ENCODE measurements at places on chromosomes 6 and 20.

- DNase-seq: no peak
These were observed 76.6 kb upstream of the STXBP5 start for GRCh38 chr6:147127587-147127986.

DNA sequence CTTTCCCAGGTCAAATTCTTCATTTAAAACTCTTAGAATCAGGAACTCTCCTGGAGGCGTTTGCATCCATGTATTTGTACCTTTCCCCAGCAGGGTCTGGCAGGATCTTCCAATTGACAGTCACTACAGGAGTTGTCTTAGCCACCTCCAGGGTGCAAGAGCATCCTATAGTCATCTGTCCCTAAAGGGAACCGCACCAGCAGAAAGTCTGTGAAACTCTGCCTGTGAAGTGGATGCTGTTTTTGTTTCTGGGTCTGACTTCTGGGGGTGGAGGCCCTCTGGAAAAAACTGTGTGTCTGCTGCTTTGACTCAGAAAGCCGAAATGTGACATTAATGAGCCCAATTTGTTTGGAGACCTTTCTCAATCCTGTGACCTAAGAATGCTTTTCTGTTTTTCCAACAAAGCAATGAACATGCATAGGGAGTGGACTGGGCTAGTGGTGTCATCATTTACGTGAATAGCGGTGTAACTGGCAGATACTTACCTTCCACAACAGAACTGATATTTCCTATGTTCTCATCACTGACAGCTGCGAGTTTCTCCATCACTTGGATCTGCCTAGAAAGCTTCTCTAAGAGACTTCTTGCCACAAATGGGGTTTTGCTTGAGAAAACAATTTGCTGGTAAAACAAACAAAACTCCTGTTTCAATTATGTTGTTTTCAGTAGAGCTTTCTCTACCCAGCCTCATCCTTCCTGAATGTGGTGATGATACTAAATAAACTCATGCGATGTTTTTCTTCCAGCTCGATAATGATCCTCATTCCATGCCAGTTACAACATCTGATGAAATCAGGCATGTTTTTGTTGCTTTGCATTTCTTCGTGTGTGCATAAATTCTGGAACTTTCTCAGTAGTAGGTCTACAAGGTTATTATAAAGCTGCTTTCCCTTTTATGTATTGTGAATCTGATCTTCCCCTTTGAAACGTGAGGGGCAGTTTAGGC is 33.3 kb upstream of the ARMH2 start:
- no peak for DNase-seq

- no peak for DNase-seq
These were observed 632 bp downstream of the LIN28B start for GRCh38 chr6:104957301-104958177.

- no peak for DNase-seq
These were observed 50.0 kb downstream of the CNKSR3 start for GRCh38 chr6:154460306-154461071.

DNA sequence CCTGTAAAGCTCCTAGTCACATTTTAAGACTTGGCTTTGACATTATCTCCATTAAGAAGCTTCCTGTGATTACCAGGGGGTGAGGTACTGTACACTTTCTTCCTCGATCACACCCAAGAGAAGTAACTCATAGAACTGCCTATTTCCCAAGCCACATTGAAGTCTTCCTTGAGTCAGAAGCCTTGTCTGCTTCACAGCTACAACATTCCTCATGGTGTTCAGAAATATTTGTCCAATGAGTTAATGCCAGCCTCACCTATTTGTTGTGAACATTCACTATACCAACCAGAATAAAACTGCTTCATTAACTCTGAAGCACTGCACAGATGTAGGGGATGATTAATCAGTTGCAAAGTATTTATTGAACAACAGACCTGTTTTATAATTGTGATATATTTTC is 622.3 kb downstream of the PTPRT start:
- no peak for DNase-seq

GRCh38 chr20:44706301-44707017 is 8.7 kb upstream of the CCN5 start:
- DNase-seq: no peak

DNA sequence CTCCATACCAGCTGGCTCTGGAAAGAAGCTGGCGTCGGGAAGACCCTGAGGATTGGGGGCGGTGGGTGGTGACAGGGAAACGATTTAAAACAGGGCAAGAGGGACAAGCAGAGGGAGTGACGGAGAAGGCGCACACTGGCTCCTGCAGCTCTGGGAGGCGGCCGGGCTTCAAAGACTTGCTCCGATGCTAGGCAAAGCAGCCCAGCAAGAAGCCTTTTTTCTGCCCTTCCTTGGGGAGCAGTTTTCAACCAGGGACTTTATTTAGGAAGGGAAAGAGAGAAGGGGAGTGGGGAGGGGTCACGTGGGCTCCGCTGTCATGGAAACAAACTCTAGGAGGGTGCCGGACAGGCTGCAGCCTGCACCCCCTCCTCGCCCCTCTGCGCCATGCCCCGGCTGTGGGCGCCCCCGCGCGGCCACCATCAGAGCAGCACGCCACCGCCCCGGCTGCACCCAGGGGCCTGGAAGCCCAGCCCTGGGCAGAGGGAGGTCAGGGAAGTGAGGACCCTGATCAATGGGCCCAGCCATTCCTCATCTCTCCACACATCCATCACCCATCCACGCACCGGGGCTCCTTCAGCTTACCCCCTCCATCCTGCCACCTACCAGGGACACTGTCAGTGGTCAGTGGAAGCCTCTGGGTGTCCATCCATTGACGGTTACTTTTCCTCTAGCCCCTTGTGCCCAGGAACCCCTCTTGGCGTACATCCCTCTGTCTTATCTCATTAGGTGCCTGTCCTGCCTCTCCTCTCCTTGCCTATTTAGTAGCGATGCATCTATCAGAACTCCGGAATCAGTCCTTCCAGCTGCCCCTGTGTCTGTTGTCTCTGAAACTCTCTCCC is 66.6 kb upstream of the CCDC167 start:
- no peak for DNase-seq

- no peak for DNase-seq
These were observed 15.4 kb upstream of the DYNLRB1 start for GRCh38 chr20:34500823-34501222.

GRCh38 chr6:137219664-137220252 is 573 bp upstream of the IFNGR1 start:
- DNase-seq: no peak

- DNase-seq: no peak
These were observed 69.5 kb downstream of the MRAP2 start for GRCh38 chr6:84103029-84103428.

DNA sequence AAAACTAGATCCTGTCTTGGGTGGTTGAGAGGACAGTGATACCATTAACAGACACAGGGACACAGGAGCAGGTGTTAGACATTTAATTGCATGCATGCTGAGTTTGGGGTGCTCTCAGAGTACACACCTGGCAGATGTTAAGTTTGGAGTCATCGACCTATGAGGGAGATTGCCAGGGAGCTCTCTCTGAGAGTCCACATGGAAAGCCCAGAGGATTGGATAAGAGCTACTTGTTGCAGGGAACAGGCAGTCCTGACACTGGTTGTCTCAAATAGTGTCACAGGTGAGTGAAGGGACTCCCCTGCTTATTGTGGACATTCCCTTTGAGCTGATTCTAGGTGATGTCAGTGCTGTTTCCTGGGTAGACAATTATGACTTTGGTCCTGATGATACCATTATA is 3.1 kb downstream of the ATRN start:
- DNase-seq: no peak

DNA sequence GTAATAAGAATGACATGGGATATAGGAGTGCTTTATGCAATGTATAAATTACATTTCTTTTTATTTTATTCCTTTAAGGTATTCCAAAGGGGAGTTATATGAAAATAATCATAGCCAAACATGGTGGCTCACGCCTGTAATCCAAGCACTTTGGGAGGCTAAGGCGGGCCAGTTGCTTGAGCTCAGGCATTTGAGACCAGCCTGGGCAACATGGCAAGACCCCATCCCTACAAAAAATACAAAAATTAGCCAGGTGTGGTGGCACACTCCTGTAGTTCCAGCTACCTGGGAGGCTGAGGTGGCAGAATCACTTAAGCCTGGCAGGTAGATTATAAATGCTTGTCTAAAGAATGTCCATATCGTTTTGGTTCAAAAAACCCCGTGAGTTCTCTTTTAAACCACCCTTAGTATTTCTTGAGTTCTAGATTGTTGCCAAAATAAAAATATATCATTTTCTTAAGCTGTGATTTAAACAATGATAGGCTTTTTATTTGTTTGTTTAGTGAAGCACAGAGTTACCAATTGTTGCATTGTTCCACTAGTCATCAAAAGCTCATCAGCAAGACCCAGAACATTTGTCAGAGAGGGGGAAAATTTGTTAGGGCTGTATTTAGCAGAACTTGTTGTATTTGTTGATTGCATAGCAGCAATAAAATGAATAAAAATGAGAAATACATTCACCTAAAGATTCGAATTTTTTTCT is 146.2 kb downstream of the KHDC1L start:
- no peak for DNase-seq

DNA sequence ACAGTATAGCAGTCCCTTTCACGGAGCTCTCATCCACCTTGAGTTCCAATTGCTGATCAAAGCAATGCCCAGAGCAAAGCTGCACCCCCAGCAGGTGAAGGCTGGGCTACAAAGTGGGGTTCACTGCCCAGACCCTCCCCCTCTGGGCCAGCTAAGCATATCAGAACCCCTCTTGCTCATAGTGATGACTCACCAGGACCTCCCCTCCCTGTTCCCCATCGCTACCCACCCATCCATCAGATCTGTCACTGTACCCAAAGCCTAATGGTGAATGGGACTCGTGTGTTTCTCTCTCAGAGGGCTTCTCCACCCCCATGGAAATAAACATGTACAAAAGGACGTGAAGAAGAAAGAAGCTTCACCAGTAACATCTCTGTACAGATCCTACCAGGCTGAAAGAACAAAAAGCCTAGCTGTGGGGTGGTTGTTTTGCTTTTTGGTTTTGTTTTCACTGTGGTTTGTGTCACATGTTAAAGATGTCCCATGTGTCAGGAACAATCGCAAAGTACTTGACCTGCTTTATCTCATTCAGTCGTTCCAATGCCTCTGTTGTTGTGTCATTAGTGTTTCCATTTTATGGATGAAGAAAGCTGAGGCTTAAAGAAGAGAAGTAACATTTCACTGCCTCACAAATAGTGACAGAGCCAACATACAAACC is 518.5 kb downstream of the CD83 start:
- no peak for DNase-seq

- no peak for DNase-seq
These were observed 93.7 kb downstream of the SH3BGRL2 start for GRCh38 chr6:79724816-79725215.

- no peak for DNase-seq
These were observed 170.3 kb upstream of the PDE7B start for GRCh38 chr6:135680964-135681913.

GRCh38 chr6:84086545-84087429 is 53.2 kb downstream of the MRAP2 start:
- no peak for DNase-seq

- DNase-seq: no peak
These were observed 12.2 kb upstream of the C6orf58 start for GRCh38 chr6:127564761-127565160.

DNA sequence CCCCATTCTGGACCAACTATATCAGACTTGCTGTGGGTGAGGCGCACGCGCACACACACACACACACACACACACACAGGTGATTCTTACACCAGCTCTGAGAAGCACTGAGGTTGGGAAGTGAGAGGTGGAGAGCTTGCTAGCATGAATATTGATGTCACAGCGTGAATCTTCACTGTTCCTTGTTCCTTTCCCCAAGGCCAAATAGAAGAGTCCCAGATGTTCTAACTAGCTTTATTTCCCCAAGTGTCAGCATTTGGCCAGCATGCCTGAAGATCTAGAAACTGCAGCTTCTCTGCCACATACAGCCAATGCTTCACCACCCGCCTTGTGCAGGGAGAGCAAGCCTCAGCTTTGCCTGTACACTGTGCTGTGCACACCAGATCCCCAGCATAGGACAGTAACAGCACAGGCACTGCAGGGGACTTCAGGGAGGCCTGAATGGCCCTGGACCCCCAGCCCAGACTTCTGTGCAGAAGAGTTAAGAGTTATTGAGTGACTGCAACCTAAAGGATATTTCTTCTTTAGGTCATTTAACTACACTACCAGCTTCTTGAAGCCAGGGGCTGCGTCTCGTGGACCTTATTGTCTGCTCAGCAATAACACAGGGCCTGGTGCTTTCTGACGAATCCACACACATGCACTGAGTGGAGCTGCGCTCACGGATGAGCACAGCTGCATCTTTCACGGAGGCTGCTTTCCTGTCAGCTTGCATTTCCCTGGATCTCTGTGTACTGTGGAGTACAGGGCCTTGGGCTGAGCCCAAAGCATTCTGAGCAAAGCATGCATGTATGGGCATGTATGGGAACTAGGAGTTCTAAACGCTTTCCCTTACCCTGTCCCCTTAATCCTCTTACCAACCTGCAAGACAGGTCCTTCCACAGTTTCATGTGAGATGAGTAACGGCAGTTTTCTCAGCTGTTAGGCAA is 13.9 kb upstream of the CD93 start:
- no peak for DNase-seq

- DNase-seq: no peak
These were observed 1.4 kb downstream of the BTN1A1 start for GRCh38 chr6:26501482-26501986.

- no peak for DNase-seq
These were observed 192.6 kb upstream of the CST7 start for GRCh38 chr20:24756292-24757025.

DNA sequence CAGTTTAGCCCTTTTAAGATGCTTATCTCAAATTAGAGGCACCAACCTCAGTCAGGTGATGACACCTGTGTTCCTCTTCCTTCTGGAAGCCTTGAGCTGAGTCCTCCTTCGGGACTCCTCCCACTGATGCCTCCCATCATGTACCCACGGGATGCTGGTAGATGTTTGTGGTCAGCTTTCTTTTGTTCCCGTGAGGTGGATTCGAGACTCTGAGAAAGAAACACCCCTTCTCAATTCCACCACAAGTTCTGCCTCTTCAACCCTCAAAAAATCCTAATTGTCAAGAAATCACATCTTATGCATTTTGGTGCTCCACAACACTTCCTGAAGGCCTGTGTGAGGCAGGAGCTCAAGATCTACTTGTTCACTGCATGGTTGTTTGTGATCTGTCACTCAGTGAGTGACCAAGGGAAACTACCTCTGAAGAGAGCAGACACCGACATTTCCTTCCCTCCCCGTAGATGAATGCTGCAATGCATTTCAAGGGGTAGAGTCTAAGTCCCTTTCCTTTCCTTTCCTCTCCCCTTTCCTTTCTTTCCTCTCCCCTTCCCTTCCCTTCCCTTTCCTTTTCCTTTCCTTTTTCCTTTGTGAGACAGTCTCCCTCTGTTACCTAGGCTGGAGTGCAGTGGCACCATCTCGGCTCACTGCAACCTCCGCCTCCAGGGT is 50.5 kb downstream of the PCNA start:
- no peak for DNase-seq

- no peak for DNase-seq
These were observed 7.4 kb upstream of the IFT52 start for GRCh38 chr20:43583133-43583864.

Data from AG04450 (cell line).